ENCODE measurements at places on chromosomes 4 and X.

DNA sequence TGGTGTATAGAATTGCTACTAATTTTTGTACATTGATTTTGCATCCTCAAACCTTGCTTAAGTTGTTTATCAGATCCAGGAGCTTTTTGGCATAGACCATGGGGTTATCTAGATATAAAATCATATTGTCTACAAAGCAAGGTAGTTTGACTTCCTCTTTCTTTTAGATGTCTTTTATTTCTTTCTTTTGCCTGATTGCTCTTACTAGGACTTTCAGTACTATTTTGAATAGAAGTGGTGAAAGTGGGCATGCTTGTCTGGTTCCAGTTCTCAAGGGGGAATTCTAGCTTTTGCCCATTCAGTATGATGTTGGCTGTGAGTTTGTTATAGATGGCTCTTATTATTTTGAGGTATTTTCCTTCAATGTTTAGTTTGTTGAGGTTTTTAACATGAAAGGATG lies 187.9 kb upstream of the LCORL start:
- DNase-seq, result no peak

DNA sequence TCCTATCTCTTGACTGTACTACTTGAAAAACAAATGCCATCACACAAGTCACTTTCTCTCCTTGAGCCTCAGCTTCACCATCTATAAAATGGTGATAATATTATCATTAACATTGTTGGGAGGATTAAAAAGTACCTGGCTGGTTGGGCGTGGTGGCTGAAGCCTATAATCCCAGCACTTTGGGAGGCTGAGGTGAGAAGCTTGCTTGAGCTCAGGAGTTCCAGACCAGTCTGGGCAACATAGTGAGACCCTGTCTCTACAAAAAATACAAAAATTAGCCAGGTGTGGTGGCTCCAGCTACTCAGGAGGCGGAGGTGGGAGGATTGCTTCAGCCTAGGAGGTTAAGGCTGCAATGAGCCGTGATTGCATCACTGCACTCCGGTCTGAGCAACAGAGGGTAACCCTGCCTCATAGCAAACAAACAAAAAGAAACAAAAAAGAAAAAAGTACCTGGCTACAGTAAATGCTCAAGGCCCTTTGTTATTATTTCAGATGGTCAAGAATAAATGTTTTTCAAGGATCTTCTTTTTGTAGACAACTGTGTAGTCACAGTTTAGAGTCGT lies 120.3 kb downstream of the CHRNA9 start:
- DNase-seq, result no peak

- DNase-seq, result no peak
Observed at GRCh38 chr4:124883632-124884031, 171.1 kb upstream of the ANKRD50 start.

DNA sequence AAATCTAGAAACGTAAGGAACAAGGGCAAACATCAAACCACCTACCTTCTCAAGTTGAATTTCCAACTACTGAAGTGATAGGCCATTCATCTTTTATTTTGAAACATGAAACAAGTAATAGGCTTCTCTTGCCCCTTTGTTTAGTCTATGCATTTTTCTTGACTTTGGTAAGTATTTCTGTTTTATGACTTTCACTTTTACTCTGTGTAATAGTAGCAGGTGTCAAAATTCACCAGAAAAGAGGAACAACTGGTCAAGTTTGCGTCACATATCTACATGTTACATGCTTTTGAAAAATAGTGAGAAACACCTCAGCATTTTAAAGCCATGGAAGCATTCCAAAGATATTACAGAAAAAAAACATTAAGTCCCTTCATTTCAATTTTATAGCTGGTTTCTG lies 157.1 kb upstream of the FTHL17 start:
- no peak for DNase-seq

GRCh38 chr4:8391071-8391470 lies 49.5 kb downstream of the ACOX3 start:
- DNase-seq, result no peak

GRCh38 chrX:135625995-135626394 lies 87.4 kb upstream of the CT45A1 start:
- no peak for DNase-seq

- no peak for DNase-seq
Observed at GRCh38 chr4:117001077-117001476, 84.3 kb downstream of the TRAM1L1 start.

- no peak for DNase-seq
Observed at GRCh38 chrX:22090181-22090580, 58.1 kb downstream of the PHEX start.

GRCh38 chr4:174595141-174595929 lies 73.0 kb upstream of the HPGD start:
- no peak for DNase-seq
